ENCODE measurements at places on chromosomes 1 and 21.

DNA sequence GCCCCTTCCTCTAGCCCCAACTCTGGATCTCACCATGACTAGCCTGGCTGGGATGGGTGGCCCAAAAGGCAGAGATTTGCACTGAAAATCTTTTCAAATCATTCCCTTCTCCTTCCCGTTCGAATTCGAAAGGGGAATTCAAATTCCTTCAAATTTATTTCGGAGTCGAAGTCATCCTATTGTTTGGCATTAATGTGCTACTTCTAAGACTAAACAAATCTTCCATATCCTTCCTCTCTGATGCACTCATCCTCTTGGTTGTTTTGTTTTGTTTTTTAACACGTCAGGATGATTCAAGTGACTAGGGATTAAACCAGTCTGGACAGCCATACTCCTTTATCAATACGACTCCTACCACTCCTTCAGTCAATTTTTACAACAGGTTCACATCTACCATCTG, 95.5 kb upstream of the SGIP1 start:
- no peak for DNase-seq

- DNase-seq: no peak
These were observed 37.5 kb downstream of the LGR6 start for GRCh38 chr1:202230939-202231645.

DNA sequence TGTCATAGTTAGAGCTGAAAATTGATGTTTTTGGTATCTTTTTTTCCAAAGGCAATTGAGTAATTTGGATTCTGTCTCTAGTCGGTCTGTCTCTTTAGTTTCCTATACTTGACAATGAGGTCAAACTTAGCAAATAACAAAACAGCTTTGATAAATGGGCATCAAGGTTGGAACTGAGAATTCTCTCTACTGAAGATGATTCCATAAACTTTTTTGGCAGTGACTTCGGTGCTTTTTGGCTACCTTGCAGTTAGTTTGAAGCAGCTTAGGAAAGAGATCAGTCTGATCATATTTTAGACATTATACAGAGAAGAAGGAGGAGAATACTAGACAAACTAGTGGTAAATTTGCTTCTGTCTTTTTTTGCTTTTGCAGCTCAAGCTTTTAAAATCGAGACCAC, 559 bp downstream of the VCAM1 start:
- no peak for DNase-seq

DNA sequence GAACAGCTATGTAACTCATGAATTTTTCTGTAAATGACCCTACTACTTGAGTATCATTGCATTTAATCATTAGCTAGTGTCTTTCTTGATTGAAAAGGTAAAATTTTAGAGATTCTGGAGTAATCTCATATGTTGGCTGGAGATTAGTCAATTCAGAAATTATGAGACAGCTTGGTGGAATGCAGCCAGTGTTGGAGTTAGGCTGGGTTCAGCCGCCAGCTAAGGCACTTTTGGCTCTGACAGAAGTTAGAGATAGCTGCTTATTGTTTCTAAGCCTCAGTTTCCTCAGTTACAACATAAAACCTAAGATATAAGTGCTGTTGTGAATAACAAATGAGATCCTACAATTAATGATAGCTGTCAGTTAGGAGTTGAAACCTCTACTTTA, 49.4 kb downstream of the TBCE start:
- DNase-seq: no peak

DNA sequence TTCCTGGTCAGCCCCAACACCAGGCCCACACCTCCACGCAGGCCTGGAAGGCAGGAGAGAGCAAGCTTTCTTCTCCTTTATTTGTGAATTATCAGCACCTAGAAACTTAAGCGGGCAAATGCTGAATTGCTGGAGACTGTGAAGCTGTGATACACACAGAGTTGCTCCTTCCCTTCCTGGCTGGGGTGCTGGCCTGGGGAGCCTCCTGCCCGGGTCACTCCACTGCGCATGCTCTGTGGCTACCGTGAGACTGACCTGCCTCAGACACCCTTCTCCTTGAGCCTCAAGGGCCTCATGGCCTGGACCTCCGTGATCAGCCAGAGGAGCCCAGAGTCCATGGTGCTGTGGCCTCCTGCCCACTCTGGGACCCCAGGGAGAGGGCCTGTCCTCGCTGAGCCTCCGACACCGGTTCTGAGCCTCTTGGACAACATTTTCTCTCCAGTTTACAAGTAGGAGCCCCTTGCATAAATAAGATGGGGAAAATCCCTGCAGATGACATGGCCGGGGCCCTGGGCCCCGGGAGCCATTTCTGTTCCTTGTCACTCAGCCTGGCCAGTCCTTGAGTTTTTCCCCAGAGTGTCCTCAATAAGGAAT, 18.0 kb downstream of the AGPAT3 start:
- DNase-seq: no peak

GRCh38 chr1:119774746-119775490, 6.2 kb upstream of the HMGCS2 start:
- no peak for DNase-seq

GRCh38 chr1:14778898-14779865, 180.7 kb downstream of the KAZN start:
- peak; percentile 65 for DNase-seq

- DNase-seq: no peak
These were observed 17.1 kb upstream of the PTPRF start for GRCh38 chr1:43513471-43514173.

- DNase-seq: no peak
These were observed 14.4 kb downstream of the MTF2 start for GRCh38 chr1:93093332-93094006.

GRCh38 chr1:248905662-248906008, 400 bp upstream of the PGBD2 start:
- no peak for DNase-seq

- no peak for DNase-seq
These were observed 46.0 kb upstream of the LRRN2 start for GRCh38 chr1:204731509-204731908.

DNA sequence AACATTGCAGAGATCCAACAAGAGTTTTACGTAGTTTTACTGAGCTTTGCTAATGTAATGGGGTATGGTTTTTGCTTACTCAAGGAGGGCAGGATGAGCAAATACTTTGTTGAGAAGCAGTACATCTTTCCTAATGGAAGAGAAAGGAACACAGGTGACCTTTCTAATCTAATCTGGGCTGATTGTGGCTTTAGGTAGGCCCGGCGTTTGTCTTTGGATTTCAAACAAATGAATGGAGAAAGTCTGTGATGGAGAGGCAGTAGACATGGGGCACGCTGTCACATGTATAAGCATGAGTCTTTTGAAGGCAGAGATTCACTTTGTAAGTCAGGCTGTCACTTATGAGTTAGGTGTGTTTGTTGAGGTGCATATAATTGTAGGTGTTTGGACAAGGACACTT, 1.7 kb downstream of the PLEKHM2 start:
- no peak for DNase-seq

GRCh38 chr1:31183927-31184554, 55.6 kb downstream of the NKAIN1 start:
- DNase-seq: peak; percentile 67

DNA sequence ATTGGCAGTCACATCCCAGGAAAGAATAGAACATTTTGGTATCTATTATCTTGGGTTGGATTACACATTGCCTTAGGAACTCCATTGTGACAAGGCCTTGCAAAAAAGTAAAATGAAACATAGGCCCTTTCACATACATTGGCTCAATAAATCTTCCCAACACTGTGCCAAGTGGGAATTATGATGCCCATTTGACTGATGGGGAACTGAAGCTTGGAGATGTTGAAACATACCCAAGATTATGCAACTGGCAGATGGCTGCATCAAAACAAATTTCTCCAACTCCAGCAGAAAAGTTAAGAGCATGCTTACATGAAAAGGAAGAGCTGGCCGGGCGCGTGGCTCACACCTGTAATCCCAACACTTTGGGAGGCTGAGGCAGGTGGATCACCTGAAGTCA, 26.9 kb downstream of the PLEKHO1 start:
- DNase-seq: no peak

GRCh38 chr21:17491716-17492414, 21.0 kb upstream of the CXADR start:
- peak; percentile 87 for DNase-seq

DNA sequence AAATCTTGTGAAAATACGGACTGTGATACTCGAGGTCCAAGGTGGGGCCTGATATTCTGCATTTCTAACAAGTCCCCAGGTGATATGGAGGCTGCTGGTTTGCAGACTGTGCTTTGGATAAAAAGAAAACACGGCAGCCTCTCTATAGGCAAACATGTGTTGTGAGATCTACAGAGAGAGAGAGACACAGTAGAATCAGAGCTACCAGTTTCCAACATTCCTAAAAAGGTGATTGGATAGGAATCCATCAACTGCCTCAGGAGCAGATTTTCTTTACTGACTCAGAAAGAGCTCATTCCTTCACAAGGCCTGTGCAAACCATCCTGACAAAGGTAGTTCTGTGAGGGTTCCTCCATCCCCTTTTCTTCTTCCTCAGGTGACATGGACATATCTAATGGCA, 651.6 kb upstream of the CAMK1G start:
- no peak for DNase-seq

DNA sequence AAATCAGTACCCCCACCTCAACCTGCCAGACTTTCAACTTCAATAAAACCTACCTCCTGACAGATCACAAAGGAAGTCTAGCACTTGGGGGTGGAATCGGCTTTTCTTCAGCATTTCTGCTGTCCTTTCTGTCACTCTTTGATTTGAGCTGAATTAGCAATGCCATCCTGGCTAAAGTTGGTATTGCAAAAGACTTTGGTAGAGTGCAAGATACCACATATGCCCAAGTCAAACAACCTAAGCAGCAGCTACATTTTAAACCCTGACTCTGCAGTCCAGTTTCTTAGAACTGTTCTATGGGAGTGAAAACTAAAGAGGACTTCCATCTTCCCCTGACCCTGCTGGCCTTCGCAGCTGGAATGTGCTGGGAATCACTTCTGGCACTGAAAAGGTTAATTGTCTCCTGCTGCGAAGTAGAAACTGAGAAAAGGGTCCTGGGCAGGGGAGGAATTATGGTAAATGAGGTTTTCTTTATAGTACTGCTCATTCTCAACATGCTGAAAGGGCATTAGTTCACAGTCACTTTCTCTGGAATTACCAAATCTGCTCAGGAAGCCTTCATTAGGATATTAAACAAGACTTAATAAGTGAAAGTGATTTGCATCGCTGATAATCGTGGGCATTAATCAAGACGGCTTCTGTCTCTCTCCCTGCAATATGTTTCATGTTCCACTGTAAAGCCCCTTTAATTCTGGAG, 126.2 kb upstream of the SMYD2 start:
- DNase-seq: no peak

DNA sequence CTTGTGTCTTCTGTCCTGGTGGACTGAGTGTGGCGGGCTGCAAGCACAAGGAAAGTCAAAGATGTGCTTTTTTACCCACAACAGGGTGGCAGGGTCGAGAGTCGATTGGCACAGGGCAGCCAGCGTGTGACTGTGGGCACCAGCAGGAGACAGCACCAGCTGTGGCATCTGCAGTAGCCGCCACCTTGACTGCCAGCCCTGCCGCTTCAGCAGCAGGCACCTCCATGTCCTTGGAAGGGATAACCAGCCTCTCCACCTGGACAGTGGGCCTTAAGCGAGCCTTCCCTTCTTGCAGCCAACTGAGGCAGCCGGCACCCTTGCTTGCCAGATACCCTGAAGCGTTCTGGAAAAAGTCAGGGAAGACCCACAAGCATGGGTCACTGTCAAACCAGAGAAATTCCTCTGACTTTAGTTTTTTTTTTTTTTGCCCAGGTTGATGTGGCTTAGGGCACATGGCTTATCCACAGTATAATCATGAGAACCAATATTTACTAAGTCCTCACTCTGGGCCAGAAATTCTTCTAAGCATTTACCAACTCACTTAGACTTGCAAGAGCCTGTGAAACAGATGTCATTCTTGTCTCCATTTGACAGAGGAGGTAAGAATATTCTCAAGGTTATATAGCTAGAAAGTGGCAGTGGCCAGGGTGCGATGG, 30.1 kb upstream of the PTGFRN start:
- no peak for DNase-seq

GRCh38 chr1:44707112-44707881, 23.7 kb downstream of the RNU5D-1 start:
- peak; percentile 89 for DNase-seq

- no peak for DNase-seq
These were observed 227.3 kb downstream of the DYRK1A start for GRCh38 chr21:37593740-37594471.

GRCh38 chr1:62809788-62810187, 25.9 kb downstream of the ATG4C start:
- no peak for DNase-seq
